ENCODE measurements at places on chromosomes 4 and X. TPM values are rescaled to one million over a fixed set of nuclear protein-coding genes. Genes with fewer than 3 reads are reported as not detected.

- H3K27me3 ChIP-seq: no peaks in the 10 kb centered on the region
- H3K4me1 ChIP-seq: no peaks in the 10 kb centered on the region
- DNase-seq: no peak
- no peaks in the 10 kb centered on the region for H3K36me3 ChIP-seq
- no peak overlapping the region for H3K4me3 ChIP-seq
These were observed 579.4 kb downstream of the GRXCR1 start for GRCh38 chr4:43471950-43472349.

- H3K27ac ChIP-seq: peak overlapping the region; percentile 76
- H3K4me3 ChIP-seq: peak overlapping the region; percentile 81
- peaks cover 4% of the 10 kb centered on the region for H3K36me3 ChIP-seq
These were observed 893 bp upstream of the SEPTIN11 start for GRCh38 chr4:76948443-76949275.

- peak overlapping the region; percentile 28 for H3K4me3 ChIP-seq
- no peaks in the 10 kb centered on the region for H3K4me1 ChIP-seq
- H3K27me3 ChIP-seq: no peaks in the 10 kb centered on the region
- H3K27ac ChIP-seq: peak overlapping the region; percentile 73
- no peak for DNase-seq
- H3K36me3 ChIP-seq: peaks cover 59% of the 10 kb centered on the region
These were observed 2.6 kb downstream of the HCCS start for GRCh38 chrX:11113731-11114130.

DNA sequence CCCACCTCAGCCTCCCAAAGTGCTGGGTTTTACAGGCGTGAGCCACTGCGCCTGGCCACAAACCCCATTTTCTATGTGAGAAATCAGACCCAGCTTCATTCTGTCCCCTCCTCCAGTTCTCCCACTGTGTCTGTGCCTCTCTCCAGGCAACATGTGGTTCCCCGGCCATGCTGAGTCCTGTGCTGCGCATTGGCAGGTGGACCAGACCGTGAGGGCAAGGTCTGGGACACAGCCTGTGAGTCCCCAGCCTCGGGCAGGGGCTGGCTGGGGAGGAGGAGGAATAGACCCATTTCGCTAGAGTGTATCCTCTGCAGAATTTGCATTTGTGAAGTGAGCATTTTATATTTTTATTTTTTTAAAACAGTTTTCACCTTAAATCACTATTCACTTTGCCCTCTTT, 21.5 kb upstream of the CLDN24 start:
- H3K27me3 ChIP-seq: no peaks in the 10 kb centered on the region
- no peak for DNase-seq
- no peak overlapping the region for H3K4me3 ChIP-seq
- no peak overlapping the region for H3K27ac ChIP-seq
- H3K36me3 ChIP-seq: no peaks in the 10 kb centered on the region

DNA sequence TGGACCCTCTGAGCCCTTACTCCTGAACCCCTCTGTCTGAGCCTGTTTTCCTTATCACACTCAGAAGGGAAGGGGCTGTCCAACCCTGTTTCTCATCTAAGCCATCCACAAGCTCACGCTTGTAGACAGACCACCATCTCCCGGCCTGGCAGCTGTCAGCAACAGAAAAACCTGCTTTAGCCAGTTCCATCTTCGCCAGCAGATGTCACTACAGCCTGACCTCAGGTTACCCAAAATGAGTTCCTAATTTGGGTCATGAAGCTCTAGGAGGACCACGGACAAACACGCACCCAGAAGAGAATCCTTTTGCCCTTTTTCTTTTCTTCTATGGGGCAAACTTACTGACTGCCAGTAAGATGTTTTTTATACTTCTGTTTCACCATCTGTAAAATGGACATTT, 445.4 kb downstream of the BCOR start:
- no peaks in the 10 kb centered on the region for H3K36me3 ChIP-seq
- H3K4me3 ChIP-seq: no peak overlapping the region
- no peaks in the 10 kb centered on the region for H3K4me1 ChIP-seq
- H3K27ac ChIP-seq: no peak overlapping the region
- DNase-seq: peak; percentile 40

GRCh38 chr4:6509587-6509986, 37.2 kb upstream of the PPP2R2C start:
- no peak for DNase-seq
- H3K27ac ChIP-seq: no peak overlapping the region
- H3K4me1 ChIP-seq: no peaks in the 10 kb centered on the region
- H3K4me3 ChIP-seq: no peak overlapping the region
- no peaks in the 10 kb centered on the region for H3K27me3 ChIP-seq

- no peaks in the 10 kb centered on the region for H3K27me3 ChIP-seq
- H3K27ac ChIP-seq: no peak overlapping the region
- no peaks in the 10 kb centered on the region for H3K36me3 ChIP-seq
These were observed 8.9 kb upstream of the COQ2 start for GRCh38 chr4:83293305-83294046.

UGT2A1 gene
- total RNA-seq: not detected

GRCh38 chr4:89177807-89178206, 66.5 kb downstream of the TIGD2 start:
- no peaks in the 10 kb centered on the region for H3K4me1 ChIP-seq
- H3K36me3 ChIP-seq: peaks cover 3% of the 10 kb centered on the region
- no peak overlapping the region for H3K27ac ChIP-seq
- H3K27me3 ChIP-seq: no peaks in the 10 kb centered on the region
- DNase-seq: no peak

ASB9 gene
- total RNA-seq: 0.68 TPM

- no peak overlapping the region for H3K4me3 ChIP-seq
- no peaks in the 10 kb centered on the region for H3K27me3 ChIP-seq
- H3K36me3 ChIP-seq: peaks cover 7% of the 10 kb centered on the region
- H3K27ac ChIP-seq: no peak overlapping the region
- H3K4me1 ChIP-seq: peaks cover 6% of the 10 kb centered on the region
These were observed 6.3 kb upstream of the PPEF2 start for GRCh38 chr4:75908555-75908954.

CWH43 gene
- total RNA-seq: not detected

MAGEA2B gene
- not detected for total RNA-seq

DNA sequence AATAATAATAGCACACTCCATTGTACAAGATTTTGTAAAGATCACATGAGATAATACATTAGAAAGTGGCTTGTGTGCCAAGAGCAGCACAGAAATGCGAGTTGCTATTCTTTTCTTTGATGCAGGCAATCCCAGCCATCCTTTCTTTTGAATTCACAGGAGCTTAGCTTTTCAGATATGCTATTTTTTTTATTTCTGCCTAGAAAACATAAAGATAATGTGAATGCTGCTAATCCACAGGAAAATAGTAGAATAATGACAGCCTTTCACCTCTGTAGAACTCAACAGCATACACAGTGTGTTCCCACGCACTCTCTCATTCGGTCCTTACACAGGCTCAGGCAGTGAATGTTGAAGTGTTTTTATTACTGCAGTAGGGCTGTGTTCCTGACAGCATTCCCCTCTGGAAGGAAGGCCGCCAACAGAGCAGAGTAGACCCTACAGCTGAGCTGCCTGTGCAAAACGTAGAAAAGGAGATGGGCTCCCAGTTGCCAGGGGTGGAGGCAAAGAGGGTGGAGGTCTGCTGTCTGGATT, 138.8 kb upstream of the TAPT1 start:
- DNase-seq: no peak
- H3K4me1 ChIP-seq: no peaks in the 10 kb centered on the region
- no peaks in the 10 kb centered on the region for H3K36me3 ChIP-seq
- no peak overlapping the region for H3K27ac ChIP-seq
- peaks cover 71% of the 10 kb centered on the region for H3K27me3 ChIP-seq
- H3K4me3 ChIP-seq: no peak overlapping the region

F8A2 gene
- total RNA-seq: not detected

TDO2 gene
- total RNA-seq: not detected

DNA sequence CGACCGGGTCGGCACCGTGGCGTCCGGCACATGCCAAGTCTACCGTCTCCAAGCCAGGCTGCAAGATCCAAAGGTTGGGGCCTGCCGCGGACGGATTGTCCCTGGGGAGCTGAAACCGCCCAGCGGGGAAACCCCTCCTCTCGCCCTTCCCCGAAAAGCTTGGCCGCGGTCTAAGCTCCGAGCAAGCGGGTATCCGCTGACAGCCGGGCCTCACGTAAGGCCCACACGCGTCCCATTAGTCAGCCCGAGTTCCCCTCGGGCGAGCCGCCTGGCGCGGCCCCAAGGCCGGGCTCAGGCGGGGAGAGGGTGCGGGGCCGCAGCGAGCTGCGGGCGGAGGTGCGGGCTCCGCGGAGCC, 6.8 kb upstream of the BCOR start:
- H3K27ac ChIP-seq: no peak overlapping the region
- no peaks in the 10 kb centered on the region for H3K27me3 ChIP-seq
- no peaks in the 10 kb centered on the region for H3K4me1 ChIP-seq

GPRIN3 gene
- total RNA-seq: not detected

ESX1 gene
- total RNA-seq: not detected

- H3K27me3 ChIP-seq: no peaks in the 10 kb centered on the region
- DNase-seq: peak; percentile 87
- H3K36me3 ChIP-seq: no peaks in the 10 kb centered on the region
- no peak overlapping the region for H3K4me3 ChIP-seq
These were observed 254.5 kb upstream of the VEGFC start for GRCh38 chr4:177047070-177047850.

TLL1 gene
- total RNA-seq: 1.4 TPM

- DNase-seq: no peak
- peak overlapping the region; percentile 91 for H3K4me3 ChIP-seq
- H3K27me3 ChIP-seq: no peaks in the 10 kb centered on the region
- no peaks in the 10 kb centered on the region for H3K4me1 ChIP-seq
- H3K27ac ChIP-seq: peak overlapping the region; percentile 83
These were observed 854 bp downstream of the RNF113A start for GRCh38 chrX:119870626-119871131.

- H3K27ac ChIP-seq: peak overlapping the region; percentile 33
- peak; percentile 63 for DNase-seq
- H3K4me1 ChIP-seq: peaks cover 16% of the 10 kb centered on the region
- no peak overlapping the region for H3K4me3 ChIP-seq
These were observed 1527.3 kb downstream of the TECRL start for GRCh38 chr4:62881901-62882300.

DNA sequence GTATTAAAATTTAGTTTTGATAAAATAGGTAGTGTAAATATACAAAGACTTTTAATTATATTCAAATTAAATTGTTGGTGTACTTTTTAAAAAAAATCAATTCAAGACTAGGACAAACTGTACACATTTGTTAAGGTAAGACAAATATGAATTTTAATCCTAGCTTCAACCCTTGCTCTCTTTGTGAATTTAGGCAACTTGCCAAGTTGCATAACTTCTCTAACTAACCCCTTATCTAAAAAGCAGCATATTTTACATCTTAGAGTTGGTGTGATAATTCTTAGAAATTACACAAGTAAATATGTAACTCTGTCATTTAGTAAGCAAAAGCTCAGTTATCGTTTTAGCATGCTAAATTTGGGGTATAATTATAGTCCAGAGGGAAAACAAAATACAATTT, 78.1 kb upstream of the FSTL5 start:
- peak; percentile 38 for DNase-seq
- no peaks in the 10 kb centered on the region for H3K4me1 ChIP-seq
- H3K27me3 ChIP-seq: no peaks in the 10 kb centered on the region
- no peak overlapping the region for H3K4me3 ChIP-seq
- no peak overlapping the region for H3K27ac ChIP-seq
- H3K36me3 ChIP-seq: no peaks in the 10 kb centered on the region

RIPPLY1 gene
- total RNA-seq: not detected

SFRP2 gene
- not detected for total RNA-seq

MAP3K15 gene
- total RNA-seq: not detected

GRCh38 chr4:83890816-83891215, 354.9 kb downstream of the GPAT3 start:
- peaks cover 12% of the 10 kb centered on the region for H3K4me1 ChIP-seq
- no peaks in the 10 kb centered on the region for H3K36me3 ChIP-seq

CENPVL1 gene
- total RNA-seq: not detected

MAGEA4 gene
- total RNA-seq: not detected

DNA sequence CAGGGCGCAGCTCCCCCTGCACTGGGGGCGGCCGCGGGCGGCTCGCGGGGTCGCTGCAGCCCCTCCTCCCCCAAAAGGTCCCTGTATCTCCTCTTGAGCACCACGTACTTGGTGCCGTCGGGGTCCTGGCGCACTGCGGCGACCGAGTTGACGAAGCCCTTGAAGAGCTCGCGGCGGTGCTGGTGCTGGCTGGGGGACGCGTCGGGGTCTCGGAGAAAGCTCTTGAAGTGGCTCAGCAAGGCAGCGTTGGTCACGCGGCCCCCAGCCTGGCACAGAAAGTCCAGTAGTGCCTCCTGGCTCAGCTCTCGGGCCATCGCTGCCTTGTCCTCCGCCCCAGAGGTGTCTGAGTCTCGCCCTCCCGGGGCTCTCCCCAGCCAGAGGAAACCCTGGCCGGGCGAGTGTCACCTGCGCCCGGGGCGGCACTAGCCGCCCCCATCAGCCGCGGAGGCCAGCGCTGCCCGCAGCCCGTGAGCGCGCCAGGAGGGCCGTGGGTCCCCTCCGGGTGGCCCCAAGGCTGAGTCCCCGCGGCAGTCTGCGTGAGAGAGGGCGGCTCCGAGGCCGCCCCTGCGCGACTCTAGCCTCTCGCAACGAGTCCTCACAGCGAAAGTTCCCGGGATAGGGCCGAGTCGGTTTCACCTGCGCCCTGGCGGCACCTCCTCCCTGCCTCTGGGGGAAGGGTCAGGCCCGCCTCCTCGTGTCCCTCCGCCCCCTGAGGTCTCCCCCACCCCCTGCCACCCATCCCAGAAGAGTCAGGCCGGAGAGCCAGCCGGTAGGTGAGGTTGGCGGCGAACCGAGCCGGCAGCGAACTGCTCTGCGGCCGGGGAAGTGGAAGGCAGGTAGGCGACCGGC, at the start of gene SOWAHB:
TSS of gene SOWAHB (minus strand) at position 609 of the 849 bp plus-strand sequence. CDS start at position 314, 295 bp downstream.
- H3K36me3 ChIP-seq: no peaks in the 10 kb centered on the region
- DNase-seq: peak; percentile 52
- peaks cover 12% of the 10 kb centered on the region for H3K4me1 ChIP-seq
- H3K4me3 ChIP-seq: peak within 1 kb of the TSS; percentile 53
- no peak within 1 kb of the TSS for H3K27ac ChIP-seq

GRCh38 chr4:165360985-165361670, 17.7 kb upstream of the CPE start:
- peaks cover 29% of the 10 kb centered on the region for H3K4me1 ChIP-seq
- no peak overlapping the region for H3K4me3 ChIP-seq
- H3K27ac ChIP-seq: no peak overlapping the region
- DNase-seq: no peak

GPC4 gene
- total RNA-seq: 1.9 TPM

DNA sequence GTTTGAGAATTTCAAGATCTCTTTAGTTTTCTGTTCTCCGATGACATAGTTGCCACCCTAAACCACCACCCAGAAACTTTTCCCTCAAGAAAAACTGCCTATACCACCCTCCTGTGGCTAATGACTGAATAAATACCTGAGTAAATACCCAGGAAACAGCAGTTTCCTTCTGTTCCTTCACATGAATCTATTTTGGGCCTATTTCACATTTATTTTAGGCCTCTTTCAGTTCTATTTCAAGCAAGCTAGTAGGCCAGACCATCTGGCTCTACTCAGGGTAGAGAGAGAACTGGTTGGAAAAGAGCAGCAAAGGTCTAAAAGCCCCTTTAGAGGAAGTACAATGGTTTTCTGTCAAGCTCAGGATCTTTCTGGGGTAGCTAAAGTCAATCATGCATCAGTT, 23.4 kb downstream of the ARHGEF9 start:
- no peak overlapping the region for H3K4me3 ChIP-seq
- H3K27me3 ChIP-seq: no peaks in the 10 kb centered on the region
- no peaks in the 10 kb centered on the region for H3K36me3 ChIP-seq
- no peak overlapping the region for H3K27ac ChIP-seq

- peaks cover 4% of the 10 kb centered on the region for H3K4me1 ChIP-seq
- no peaks in the 10 kb centered on the region for H3K27me3 ChIP-seq
- no peak for DNase-seq
- no peak overlapping the region for H3K27ac ChIP-seq
- H3K4me3 ChIP-seq: no peak overlapping the region
- no peaks in the 10 kb centered on the region for H3K36me3 ChIP-seq
These were observed 1870.5 kb upstream of the TENM3 start for GRCh38 chr4:180372691-180373090.

Measured in MCF 10A (cell line).